ENCODE measurements at places on chromosomes 2 and 18.

DNA sequence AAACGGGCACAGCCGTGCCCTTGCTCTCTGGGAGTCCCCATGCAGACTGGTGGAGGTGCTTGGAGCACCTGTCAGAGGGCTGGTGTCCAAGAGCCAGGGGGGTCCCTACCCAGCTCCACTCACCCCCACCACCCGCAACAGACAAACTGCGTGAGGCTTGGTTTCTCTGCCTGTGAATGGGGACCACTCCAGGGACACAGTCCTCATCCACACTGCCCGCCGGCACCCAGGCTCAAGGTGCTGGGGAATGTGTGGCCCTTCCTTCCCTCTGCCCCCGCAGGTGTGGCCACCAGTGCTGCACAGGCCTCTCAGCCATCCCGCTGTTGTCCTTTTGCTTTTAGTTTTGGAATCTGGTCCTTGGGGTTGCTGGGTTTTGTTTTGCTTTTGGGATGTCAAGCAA, 136.5 kb upstream of the ZNF236 start:
- ATAC-seq = no peak

DNA sequence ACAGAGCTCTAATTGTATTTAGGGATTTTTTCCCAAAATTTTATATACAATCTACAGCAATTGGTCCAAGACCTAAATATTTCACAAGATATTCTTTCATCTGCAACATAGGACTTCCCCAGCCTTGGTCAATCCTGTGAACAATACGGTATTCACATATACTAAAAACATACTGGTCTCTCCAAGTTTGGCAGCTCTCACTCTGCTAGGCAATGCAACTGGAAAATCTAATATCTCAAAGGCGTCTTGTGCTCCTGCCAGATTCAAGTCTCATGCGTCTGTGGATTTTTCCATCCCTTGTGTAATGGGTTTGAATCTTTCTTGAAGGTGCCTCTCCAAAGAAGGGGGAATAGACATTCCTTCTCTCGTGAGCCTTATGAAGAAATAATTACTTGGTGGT, 27.4 kb upstream of the MBOAT2 start:
- ATAC-seq = no peak

- no peak for ATAC-seq
These were observed 442.5 kb upstream of the PKDCC start for GRCh38 chr2:41605311-41605710.

- no peak for ATAC-seq
These were observed 30.9 kb upstream of the GIGYF2 start for GRCh38 chr2:232666051-232666805.
